GM23248 (cell line): ENCODE measurements at places on chromosomes 5 and 9.

DNA sequence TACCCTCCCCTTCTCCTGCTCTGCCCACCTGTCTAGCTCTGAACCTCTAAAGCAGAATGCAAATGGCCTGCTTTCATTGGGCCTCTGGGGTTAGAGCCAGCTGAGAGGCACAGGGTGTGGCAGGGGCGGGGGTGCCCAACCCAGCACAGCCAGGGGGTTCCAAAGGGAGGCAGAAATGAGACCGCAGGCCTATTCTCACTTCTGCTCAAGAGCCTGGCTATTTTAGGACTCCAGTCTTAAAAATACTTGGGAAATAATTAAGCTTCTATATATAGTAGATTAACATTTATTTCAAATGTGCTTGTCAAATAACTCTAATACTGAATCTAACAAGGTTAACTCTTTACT, 5.7 kb downstream of the QSOX2 start:
- no peak for DNase-seq

DNA sequence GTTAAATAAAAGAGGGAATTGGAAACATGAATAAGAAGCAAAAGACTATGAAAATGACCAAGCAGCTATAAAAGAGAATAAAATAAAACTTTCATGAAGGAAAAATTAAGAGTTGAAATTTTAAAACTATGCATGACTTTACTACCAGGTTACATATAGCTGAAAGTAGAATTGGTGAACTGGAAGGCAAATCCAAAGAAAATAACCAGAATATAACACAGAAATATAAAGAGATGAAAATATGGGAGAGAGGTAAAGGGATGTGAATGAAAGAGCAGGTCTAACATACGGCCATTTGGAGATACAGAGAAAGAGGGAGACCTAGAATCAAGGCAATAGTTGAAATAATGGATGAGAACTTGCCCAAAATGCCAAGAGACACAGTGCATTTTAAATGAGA, 42.9 kb upstream of the TDRD7 start:
- DNase-seq = no peak

DNA sequence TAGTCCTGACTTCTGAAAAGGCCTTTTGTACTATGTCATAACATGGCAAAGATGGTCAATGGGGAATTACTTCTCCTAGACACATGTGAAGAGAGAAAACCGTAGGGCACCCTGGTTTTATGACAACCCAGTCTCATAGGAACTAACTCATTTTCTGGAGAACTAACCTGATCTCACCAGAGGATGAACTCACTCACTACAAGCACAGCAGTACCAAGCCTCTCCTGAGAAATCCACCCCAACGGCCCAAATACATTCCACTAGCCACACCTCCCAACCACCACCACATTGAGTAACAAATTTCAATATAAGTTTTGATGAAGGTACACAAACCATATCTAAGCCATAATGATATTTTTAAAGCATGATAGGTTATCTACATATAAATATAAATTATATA, 909.3 kb upstream of the CDH10 start:
- DNase-seq = no peak

GRCh38 chr9:125649315-125649714, 57.7 kb downstream of the MAPKAP1 start:
- DNase-seq = peak; percentile 97

DNA sequence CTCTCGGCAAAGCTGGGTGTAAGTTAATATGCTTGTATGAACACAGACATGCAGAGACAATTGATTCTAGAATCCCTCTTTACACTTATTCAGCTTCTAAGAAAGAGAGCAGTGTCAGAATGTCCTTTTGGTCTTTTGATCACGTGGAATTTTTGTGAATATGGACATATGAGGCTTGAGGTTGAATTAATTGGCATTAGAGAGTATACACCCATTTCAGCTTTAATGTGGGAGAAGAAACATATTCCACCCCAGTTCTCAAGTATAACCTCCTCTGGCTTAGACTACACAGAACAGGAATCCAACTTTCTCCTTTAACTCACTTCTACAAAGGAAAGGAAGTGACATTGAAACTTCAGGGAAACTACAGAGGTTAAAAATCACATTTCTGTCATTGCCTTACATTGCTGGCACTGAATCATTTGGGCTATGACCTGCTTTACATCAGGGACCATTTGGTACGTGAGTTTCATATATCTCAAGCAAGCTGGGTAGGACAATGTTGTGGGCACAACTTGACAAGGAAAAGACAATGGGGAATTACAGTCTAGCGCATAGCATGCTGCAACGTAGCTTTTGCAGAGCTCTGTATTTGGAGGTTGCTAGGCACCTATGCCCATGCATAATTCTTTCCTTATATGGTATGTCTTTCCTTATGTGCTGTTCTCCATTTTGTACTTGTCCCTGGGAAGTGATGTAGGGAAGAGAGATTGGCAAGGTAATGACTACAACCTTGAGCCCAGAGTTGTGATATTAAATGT, 19.5 kb downstream of the DAB2 start:
- no peak for DNase-seq

DNA sequence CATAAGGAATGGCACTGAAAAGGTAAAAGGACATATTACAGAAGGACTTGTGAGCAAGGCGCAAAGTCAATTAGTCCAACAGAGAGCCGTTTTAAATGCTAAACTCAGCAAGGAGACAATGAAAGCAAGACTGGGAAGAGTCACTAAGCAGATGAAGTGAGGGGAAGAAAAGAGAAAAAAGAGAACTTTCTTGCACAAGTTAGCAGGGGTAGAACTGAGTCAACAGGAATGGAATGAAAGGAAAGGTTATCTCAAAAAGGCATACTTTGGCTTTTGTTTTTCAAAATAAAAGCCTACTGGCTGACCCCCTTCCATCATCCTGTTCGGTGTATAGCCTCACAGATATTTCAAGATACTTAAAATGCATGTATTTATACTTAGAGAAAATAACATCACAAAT, 75.0 kb downstream of the NR6A1 start:
- DNase-seq = peak; percentile 54
